MV-4-11 (cell line): ENCODE measurements at places on chromosomes 3 and 15.
A peak's percentile ranks its signal among the peaks of the same experiment; 100 is the strongest.

- no peak for DNase-seq
Observed at GRCh38 chr3:90062016-90062415, 954.6 kb downstream of the EPHA3 start.

GRCh38 chr3:45760878-45761711 is 35.2 kb downstream of the SLC6A20 start:
- peak; percentile 23 for DNase-seq

- DNase-seq, result no peak
Observed at GRCh38 chr15:29621616-29622015, 200.7 kb downstream of the TJP1 start.

DNA sequence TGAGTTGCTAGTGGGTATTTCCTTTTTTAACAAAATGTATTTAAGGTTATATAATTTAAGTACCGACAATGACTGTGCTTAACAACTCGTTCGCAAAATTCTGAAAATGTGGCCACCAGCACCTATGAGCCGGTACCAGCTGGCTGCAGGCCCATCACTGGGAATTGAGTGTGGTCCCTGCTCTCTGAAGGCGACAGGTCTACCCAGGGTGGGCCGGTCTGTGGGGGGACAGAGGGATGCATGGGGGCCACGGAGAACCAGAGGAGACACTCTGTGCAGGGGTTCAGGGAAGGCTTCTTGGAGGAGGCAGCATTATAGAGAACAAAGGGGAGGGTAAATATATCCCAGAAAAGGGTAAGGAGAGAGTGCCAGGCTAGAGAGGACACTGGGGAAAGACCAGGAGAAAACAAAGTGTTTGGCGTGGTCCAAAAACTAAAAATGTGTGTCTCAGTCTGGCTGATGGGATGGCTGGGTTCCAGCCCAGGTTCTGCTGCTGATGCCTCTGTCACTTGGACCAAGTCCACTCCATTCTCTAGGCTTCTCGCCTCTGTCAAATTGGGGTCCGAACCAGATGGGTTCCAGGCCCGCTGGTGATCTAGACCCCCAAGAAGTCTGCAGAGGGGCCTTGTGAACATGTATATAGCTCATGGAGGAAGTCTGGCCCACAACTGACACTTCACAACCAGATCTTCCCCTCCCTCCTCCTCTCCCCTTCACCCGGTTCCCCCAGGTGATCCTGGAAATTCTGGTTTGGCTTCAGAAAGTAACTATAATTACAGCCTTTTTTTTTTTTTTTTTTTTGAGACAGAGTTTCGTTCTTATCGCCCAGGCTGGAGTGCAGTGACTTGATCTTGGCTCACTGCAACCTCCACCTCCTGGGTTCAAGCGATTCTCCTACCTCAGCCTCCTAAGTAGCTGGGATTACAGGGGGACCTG is 10.7 kb upstream of the CYP11A1 start:
- DNase-seq, result no peak

DNA sequence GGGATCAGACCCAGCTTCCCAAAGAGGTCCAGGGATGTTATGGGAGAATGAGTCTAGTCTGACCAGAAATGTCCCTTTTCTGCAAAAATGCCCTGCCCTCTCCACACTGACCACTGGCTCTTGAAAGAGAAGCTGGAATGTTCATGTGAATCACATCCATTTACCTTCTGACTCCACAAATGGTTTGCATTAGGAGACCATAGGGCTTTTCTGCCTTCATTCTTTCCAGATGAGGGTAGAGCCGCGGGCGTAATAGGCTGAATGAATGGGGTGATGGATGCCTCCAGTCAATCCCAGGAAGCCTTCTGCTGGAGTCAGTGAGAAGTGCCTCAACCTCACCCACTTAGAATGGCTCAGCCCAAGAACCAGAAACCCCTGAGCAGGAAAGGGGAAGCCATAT is 47.2 kb upstream of the IREB2 start:
- no peak for DNase-seq
